Hindlimb muscle (tissue), 1 donor: ENCODE measurements at places on chromosomes 5 and 9. TPM values are rescaled to one million over a fixed set of nuclear protein-coding genes. Genes with fewer than 3 reads are reported as not detected.

- no peak for DNase-seq
These were observed 484.9 kb downstream of the BNC2 start for GRCh38 chr9:16385590-16385989.

DNA sequence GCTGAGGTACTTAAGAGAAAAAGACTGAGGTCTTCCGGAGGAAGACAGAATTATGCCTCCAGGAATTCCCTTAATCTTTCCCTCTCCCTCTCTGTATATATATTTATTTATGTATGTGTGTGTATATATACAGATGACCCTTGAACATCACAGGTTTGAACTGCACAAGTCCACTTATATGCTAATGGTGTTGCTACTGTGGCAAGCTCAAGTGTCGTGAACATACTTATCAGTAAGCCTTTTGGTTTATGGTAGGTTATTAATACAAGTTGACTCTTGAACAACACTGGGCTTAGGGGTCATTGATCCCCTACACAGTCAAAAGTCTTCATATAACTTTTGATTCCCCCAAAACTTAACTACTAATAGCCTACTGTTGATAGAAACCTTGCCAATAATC lies 106.8 kb downstream of the NUDT12 start:
- no peak for DNase-seq

GRCh38 chr9:120940573-120940972 lies 14.0 kb upstream of the TRAF1 start:
- DNase-seq: no peak

Gene DDX4
- polyA plus RNA-seq: 0.23 TPM
